Dermis blood vessel endothelial cell (primary cell): ENCODE measurements at places on chromosomes 5 and 9. TPM values are rescaled to one million over a fixed set of nuclear protein-coding genes. Genes with fewer than 3 reads are reported as not detected.
A peak's percentile ranks its signal among the peaks of the same experiment; 100 is the strongest.

DNA sequence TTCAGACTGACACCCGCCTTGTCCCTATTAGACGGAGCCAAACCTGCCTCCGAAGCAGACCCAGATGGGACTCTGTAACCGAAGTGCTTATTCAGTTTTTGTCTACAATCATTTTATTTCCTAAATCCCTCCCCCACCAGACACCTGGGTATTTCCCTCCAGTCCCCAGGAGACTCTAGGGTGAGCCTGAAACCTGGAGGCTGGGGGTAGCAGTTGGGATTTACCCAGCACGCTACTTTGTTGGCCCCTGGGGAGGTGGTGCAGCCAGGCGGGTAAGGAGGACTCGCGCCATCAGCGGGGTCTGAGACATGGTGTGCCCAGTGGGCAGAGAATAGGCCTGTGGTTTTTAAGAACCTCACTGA is 1.3 kb upstream of the LHX2 start:
- no peak for DNase-seq

DNA sequence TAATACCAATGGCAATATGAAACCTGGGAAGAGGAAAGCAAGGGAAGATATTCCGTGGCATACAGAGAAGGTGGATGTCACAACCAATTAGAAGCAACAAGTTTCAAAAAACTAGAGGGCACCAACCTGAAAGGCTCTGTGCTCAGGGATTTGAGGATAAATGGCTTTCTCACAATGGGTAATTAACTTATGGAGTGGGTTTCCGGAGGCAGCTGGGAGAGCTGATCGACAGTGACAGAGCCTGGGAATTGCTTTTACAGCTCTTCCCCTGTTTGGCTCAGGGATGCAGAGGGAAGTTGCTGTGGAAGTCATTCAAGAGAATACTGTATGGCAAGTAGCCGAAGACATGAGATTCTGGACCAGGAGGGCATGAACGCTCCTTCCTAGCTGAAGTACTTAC is 237.0 kb downstream of the KIF4B start:
- no peak for DNase-seq

Gene HDHD3
- 5.6 and 8.3 TPM in 2 replicates for total RNA-seq

GRCh38 chr5:175894793-175895192 is 23.4 kb downstream of the CPLX2 start:
- no peak for DNase-seq

Gene FKTN
- 17.7 and 19.5 TPM in 2 replicates for total RNA-seq

Gene ASPN
- total RNA-seq = not detected in 2 replicates

GRCh38 chr9:105188746-105189145 is 55.7 kb upstream of the SLC44A1 start:
- DNase-seq = peak; percentile 10

DNA sequence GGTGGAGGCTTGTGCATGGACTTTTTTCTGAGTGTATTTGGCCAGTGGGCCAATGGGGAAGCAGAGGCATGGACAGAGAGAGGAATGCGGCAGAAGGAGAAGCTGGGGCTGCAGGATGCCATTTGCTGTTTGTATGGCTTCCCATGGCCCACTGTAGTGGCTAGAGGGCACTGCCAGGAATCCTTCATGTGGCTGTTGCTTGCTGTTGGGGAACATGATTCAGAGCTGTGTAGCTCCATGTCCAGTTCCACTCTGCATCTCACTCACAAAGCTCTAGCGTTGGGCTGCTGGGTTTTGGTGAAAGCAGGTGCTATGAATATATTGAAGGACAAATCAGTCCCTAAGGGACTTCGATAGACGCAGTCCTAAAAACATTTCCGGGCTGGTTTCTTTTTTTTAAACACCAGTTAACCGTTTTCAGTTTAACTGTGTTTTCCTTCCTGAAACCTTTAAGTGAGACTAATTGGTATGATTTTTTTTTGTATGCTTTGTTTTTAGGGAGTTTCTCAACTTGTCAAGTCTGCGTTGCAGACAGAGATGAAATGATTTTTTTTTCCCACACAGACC is 51.3 kb downstream of the SLC22A5 start:
- DNase-seq = peak; percentile 58

DNA sequence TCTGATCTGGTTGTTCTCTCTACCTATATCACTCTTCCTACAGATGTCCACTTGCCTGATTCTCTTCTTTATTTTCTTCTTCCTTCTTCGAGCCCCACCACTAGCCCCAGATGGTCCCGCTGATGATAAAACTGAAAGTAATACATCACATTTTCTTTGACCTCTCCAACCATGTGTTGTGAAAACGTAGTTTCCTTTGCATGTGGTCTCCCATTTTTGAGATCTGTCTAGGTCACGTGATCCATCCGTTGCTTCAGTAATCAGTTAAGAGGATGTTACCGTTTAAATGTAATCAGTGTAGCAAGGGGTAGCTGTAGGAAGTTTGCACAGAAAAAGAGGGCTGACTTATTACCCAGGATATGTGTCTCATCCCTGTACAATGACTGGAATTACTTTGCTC is 426.3 kb upstream of the TLE4 start:
- DNase-seq = no peak

Gene SPATA31C1
- not detected in 2 replicates for total RNA-seq

GRCh38 chr5:137856201-137856600 is 11.5 kb upstream of the MYOT start:
- no peak for DNase-seq

DNA sequence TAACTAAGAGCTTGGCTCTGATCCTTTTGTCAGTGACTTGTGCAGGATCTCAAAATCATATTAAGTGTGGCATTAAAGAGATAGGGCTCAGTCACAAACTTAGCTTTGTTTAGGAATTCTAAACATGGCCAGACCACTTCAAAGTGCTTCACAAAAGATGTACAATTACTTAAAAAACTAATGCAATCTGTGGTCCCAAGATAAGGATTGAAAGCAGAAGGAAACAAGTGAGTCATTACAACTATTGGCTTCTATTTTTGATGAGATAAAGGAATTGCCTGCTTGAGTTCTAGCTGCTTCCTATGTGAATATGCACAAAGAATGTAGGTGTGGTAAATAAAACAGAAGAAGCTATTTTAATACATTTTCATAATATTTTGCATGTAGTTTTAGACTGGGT is 44.9 kb upstream of the SLC12A2 start:
- DNase-seq = peak; percentile 95

DNA sequence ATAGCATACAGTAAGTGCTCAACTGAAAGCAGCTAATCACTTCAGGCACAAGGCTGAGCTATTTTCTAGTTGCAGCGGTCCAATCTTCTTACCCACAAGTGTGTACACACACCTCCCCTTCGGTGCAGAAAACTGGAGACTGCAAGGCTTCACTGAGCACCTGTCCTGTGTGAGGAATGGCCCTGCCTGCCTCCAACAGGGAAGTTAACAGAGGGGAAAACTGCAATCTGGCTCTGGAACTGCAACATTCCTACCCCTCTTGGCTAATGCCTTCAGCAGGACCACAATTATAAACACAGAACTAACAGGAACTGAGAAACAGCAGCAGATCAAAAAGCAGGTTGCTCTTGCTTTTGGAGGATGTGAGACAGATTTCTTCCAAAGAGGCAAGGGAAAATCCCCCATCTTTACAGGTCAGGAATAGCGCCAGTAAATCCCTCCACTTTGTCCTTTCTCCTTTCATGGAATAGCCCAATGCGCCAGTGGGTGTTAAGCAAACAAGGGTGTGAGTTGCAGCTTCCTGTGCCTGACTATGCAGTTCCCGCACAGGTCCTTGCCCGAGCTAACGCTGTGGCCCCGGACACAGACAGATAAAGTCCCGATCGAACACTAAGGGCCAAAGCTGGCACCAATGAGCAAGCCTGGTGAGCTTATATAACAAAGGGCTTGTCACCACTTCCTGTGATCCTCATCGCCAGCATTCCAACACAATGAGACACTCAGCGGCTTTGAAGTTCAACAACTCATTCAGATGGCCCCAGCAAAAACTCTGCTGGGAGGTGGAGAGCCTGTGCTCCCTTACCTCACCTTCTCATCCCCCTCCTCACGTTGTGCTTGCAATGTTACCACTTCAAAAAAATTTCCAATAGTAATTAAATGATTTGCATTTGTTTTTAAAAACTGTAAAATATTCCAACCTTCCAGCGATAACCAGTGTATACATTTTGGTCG is 21.5 kb downstream of the SHB start:
- DNase-seq = peak; percentile 96

GRCh38 chr9:10903969-10904368 is 291.2 kb upstream of the PTPRD start:
- DNase-seq = no peak

DNA sequence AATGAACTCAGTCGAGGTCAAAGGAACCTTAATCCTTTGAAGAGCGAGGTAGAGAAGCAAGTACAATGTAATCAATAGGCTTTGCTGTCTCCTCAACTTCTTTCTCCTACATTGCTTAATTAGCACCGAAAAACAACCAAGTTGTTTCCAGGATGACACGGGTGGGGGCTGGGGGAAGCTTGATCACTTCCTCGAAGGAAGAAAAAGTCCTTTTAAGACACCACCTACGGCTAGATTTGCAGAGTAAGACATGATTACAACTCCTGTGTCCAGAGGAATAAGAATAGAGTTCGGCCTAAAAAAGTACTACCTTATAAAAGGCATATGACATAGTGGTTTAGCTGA is 811 bp upstream of the ARRDC3 start:
- peak; percentile 59 for DNase-seq

Gene SEC61B
- total RNA-seq = 97.0 and 108 TPM in 2 replicates

Gene ZMAT2
- total RNA-seq = 55.5 and 62.3 TPM in 2 replicates

DNA sequence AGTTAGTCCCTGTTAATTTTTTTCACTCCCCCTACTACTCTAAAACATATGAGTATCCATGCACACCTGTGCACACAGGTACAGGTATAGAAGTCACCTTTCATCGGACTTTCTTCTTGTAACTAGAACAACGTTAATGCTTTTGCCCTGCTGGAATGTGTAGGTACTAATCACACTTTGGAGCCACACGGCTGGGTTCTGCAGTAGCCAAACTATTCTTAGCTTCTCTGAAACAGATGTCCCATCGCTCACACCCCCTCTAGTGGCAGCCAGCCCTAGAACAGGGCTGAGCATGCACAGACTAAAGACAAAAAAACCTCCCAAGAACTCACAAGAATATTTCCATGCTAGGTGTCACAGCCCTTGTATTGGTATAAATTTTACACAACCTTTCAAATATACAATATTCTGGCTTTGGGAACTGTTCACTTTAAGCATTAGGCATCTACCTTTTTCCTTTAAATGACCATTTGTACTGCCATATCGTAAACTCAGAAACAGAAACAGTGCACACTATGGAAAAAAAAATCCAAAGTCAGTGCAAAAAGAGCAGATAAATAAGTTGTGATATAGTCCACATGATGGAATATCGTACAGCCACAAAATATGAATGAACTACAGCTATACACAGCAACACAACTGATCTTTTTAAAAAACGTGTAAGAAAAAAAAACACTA is 64.0 kb downstream of the RETREG1 start:
- peak; percentile 60 for DNase-seq

Gene SPIN1
- 72.0 and 79.0 TPM in 2 replicates for total RNA-seq

GRCh38 chr9:91382298-91382697 is 20.6 kb upstream of the AUH start:
- no peak for DNase-seq

- DNase-seq = no peak
Measured at GRCh38 chr5:157047898-157048297, 11.0 kb downstream of the HAVCR1 start.

GRCh38 chr5:149420545-149421371 is 41.7 kb upstream of the IL17B start:
- no peak for DNase-seq

DNA sequence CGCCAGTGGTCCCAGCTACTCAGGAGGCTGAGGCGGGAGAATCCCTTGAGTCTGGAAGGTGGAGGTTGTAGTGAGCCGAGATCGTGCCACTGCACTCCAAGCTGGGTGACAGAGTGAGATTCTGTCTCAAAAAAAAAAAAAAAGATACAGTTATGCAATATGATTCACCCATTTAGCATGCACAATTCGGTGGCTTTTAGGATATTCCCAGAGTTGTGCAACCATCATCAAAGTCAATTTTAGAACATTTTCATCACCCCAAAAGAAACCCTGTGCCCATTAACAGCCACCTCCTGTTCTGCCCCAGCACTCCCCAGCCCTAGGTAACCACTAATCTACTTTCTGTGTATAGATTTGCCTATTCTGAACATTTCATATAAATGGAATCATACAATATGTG is 4.3 kb upstream of the DHFR start:
- no peak for DNase-seq
